ENCODE measurements at places on chromosomes 4 and X. TPM values are rescaled to one million over a fixed set of nuclear protein-coding genes. Genes with fewer than 3 reads are reported as not detected.

MAGED4B gene
- 5.1 TPM for total RNA-seq

TMSB15B gene
- 0.83 TPM for total RNA-seq

ARX gene
- not detected for total RNA-seq

CT47B1 gene
- not detected for total RNA-seq

UGT2B15 gene
- not detected for total RNA-seq

PCDH19 gene
- total RNA-seq = 3.1 TPM

DCAF8L2 gene
- total RNA-seq = not detected

VEGFC gene
- 2.3 TPM for total RNA-seq

Measured in suprapubic skin (tissue), 4 donors.